Neural progenitor cell (in vitro differentiated cells): ENCODE measurements at places on chromosomes 3 and 15. TPM values are rescaled to one million over a fixed set of nuclear protein-coding genes. Genes with fewer than 3 reads are reported as not detected.

- H3K27me3 ChIP-seq: no peaks in the 10 kb centered on the region
- no peaks in the 10 kb centered on the region for H3K36me3 ChIP-seq
- no peak overlapping the region for H3K4me3 ChIP-seq
- no peaks in the 10 kb centered on the region for H3K4me1 ChIP-seq
- H3K27ac ChIP-seq: no peak overlapping the region
- no peak for DNase-seq
These were observed 98.2 kb upstream of the CHD2 start for GRCh38 chr15:92801774-92802464.

DNA sequence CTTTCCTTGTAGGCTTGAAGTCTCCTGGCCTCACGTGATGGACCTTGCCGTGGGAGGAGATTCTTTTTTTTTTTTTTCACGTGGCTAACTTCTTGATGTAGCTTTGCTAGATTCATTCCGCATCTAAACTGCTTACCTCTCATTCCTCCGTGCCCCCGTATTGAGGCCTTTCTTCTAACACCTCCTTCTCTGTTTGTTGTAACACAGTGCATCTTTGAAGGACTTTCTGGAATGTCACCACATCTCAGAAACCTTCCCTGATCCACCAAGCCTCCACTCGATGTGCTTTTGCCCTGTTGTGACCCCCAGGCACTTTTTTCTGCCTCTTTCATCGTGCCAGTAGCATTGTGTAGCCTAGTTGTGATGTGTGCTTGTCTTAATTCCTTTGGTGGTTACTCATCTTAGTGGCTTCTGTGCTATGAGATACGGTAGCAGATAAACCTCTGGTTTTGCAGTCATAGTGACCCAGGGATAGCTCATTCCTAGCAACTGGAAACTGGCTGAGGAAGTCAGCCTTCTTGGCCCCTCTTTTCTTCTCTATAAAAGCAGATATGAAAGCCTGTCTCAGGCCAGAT lies 1.6 kb upstream of the BNC1 start:
- peaks cover 5% of the 10 kb centered on the region for H3K4me1 ChIP-seq
- DNase-seq: no peak
- H3K27me3 ChIP-seq: peaks cover 73% of the 10 kb centered on the region
- H3K4me3 ChIP-seq: no peak overlapping the region
- no peak overlapping the region for H3K27ac ChIP-seq
- no peaks in the 10 kb centered on the region for H3K36me3 ChIP-seq

The DMXL2 gene
- total RNA-seq: 78.4 and 124 TPM in 2 replicates

DNA sequence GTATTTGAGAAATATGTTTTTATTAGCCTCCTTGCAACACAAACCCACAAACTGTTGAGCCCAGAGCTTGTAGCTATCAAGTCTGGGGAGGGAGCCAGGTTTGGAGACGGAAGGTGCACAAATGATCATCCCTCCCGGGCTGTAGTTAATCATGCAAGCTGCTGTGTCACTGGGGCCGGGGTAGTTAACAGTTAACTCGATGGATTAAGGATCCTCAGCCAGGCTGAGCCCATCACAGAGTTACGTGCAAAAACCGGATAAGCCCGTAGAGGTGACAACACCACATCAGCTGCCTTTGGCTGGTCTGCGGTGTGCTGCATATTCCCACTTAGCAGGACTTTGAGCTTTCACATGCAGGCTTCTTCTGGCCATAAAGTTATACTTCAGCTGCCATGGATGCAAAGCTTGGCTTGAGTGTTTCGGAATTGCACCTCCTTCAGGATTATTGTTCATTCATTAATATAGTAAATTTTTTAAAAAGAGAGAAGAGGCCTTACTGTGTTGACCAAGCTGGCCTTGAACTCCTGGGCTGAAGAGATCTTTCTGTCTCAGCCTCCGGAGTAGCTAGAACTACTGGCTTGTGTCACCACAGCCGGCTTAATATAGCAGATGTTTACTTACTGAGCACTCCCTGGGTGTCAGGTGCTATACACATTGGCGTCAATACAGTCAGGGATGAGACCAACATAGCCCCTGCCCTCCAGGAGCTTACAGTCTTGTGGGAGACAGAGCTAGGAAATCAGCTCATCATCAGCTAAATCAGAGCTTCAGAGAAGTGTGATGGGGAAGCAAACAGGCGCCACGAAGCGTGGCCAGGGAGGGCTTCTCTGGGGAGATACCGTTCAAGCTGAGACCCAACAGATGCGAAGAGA lies 226.8 kb upstream of the BHLHE40 start:
- no peak overlapping the region for H3K4me3 ChIP-seq
- H3K4me1 ChIP-seq: no peaks in the 10 kb centered on the region
- no peak overlapping the region for H3K27ac ChIP-seq
- peak; percentile 11 for DNase-seq
- no peaks in the 10 kb centered on the region for H3K27me3 ChIP-seq

The CA12 gene
- 0.45 and 0.81 TPM in 2 replicates for total RNA-seq

DNA sequence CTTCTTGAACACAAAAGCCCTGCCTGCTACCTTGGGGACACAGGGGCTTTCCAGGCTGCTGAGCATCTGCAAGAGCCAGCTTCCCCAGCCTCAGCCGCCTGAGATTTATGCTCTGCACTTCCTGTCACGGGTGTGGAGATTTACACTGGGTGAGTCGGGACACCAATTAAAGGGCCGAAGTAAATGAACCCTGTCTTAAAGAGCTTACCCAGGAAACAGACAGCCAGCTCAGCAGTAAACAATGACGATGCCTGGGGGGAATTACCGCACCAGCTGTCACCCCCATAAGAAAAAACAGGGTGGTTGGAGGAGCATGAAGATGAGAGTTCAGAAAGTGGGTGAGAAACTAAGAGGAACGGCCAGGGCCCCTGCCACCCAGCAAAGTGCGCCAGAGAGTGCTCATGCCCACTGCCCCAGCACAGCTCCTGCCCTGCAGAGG lies 37.5 kb upstream of the IQSEC1 start:
- DNase-seq: peak; percentile 60
- no peaks in the 10 kb centered on the region for H3K27me3 ChIP-seq
- H3K4me3 ChIP-seq: no peak overlapping the region
- H3K36me3 ChIP-seq: no peaks in the 10 kb centered on the region

DNA sequence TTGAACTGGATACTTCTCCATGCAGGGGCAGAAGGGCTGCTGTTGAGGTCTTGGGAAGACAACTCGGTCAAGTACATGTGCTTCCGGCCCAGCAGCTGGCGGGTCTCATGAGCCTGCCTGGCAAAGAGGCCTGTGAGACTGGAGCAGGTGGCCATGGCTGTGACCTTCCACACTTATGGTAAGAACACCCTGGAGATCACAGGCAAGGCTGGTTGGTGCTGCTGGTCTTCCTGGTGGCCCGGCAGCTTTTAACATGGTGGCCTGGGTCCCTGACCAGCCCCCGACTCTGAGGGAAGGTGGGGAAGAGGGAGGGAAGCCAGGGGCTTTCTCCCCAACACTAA lies 15.4 kb downstream of the CHRD start:
- no peaks in the 10 kb centered on the region for H3K27me3 ChIP-seq
- H3K4me1 ChIP-seq: no peaks in the 10 kb centered on the region
- no peak for DNase-seq

DNA sequence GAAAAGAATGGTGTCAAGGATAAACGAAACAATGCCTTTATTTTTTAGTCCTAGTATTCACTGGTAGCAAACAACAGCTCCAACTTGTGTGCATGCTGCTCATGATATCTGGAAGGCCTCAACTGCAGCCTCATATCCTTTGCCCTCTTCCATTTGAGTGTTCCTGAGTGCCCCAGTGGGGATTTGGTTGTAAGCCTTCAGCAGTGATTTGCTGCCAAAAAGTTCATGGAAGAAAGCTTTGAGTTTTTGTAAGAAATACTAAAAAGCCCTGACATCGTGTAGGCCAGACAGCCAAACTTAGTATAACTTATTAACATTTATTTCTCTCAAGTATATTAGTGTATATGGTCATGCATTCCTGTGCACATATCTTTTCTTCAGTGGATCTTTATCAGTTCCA lies 30.0 kb downstream of the MFSD1 start:
- no peak for DNase-seq
- no peak overlapping the region for H3K4me3 ChIP-seq
- H3K4me1 ChIP-seq: no peaks in the 10 kb centered on the region
- no peaks in the 10 kb centered on the region for H3K36me3 ChIP-seq
- H3K27ac ChIP-seq: no peak overlapping the region

- H3K4me3 ChIP-seq: no peak overlapping the region
- DNase-seq: no peak
- H3K36me3 ChIP-seq: no peaks in the 10 kb centered on the region
These were observed 86.1 kb downstream of the VPS13C start for GRCh38 chr15:61974118-61974517.
